ENCODE measurements at places on chromosomes 1 and 21. TPM values are rescaled to one million over a fixed set of nuclear protein-coding genes. Genes with fewer than 3 reads are reported as not detected.

GREM2 gene
- total RNA-seq = not detected

ERICH3 gene
- total RNA-seq = 0.17 TPM

DNA sequence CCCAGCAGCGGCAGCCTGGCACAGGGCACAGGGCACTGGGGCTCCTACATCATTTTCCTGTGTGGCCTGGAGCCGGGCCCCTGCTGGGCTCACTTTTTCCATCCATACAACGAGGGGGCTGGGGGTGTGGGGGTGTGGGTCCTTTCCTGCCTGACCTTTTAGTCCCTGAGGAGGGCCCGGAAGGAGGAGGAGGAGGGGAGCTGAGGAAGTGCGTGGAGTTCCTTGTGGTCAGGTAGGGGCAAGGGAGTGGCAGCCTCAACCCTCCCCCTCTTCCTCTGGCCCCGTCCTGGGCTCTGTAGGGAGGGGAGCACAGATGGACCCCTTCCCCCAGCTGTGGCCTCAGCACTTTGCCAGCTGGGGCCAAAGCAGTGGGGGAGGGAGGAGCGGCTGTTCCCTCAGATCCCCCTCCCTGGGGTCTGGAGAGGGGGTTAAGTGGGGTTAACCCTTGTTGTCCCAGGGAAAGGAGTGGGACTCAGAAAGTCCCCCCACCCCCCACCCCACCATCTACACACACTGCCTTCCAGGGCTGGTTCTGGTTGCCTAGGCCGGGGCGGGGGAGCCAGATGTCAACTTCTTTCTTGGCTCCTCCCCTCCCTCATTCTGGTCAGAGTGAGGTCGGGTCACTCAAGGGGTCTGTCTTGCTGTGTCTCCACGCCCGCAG, 5.7 kb downstream of the NTRK1 start:
- no peak for DNase-seq

DNA sequence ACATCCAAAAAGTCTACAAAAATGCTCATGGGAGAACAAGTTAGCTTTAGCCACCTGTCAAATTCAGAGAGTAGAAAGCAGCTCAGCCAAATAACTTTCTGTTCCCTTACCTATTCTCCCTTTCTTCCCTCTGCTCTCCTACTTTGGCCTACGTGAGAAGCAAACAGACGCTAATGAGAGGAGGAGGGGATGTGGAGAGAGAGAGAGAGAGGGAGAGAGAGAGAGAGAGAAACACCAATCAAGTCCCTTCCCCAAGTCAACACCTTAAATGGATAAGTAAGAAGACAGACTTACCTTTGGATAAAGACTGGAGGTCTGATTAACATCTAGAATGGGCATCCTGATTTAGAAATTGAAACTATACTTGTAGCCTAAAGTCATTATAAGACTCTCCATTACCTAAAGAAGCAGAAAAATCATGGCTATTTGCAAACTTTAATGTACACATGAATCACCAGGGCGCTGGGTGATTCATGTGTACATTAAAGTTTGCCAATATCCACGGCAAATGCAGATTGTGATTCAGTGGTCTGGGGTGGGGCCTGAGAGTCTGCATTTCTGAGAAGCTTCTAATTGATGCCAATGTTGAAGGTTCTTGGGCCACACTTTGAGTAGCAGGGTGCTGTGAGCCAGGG, 13.1 kb upstream of the DUSP12 start:
- no peak for DNase-seq

DNA sequence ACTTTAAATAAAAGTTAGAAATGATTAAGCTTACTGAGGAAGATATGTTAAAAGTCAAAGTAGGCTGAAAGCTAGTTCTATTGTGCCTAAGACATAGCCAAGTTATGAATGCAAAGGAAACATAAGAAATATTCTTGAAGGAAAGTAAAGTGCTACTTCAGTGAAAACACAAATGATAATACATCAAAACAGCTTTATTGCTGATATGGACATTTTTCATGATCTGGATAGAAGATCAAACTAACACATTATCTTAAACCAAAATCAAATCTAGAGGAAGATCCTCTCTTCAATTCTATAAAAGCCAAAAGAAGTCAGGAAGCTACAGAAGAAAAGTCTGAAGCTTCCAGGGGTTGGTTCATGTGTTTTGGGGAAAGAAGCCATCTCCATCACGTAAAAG, 545.9 kb downstream of the COL11A1 start:
- no peak for DNase-seq

GRCh38 chr1:108100148-108100547, 100.0 kb downstream of the SLC25A24 start:
- no peak for DNase-seq

DNA sequence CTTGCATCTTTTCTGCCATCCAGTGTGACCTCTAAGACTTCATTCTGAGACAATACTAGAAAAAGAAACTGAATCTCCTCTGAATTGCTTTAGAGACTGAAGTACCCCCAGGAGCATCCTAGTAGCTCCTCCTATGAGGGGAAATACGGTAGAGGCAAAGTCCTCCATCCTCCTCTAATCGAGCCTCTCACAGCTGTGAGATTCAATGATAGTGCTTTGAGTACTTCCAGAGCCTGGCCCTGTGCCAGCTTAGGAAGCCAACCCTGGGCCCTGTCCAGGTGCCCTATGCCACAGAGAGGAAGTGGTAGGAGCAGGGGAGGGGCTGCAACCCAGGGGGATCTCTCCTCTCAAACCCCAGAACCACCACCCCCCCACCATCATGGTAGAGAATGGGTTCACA, 10.7 kb downstream of the RORC start:
- no peak for DNase-seq

DNA sequence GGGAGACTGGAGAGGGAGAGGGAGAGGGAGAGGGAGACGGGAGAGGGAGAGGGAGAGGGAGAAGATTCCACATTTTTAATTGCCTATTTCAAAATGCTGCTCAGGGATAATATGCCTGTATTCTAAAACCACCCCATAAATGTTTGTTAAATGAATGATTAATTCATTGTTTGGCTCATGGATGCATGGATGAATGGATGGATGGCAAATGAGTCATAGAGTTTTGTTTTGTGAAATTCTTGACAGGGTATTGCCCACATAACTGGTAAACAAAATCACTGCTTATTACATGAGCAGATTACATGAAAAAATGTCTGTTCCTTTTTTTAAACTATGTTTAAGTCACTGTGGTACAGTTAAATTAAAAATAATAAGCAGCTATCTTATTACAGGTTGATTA, 220.4 kb downstream of the ZP4 start:
- DNase-seq = peak; percentile 76

DNA sequence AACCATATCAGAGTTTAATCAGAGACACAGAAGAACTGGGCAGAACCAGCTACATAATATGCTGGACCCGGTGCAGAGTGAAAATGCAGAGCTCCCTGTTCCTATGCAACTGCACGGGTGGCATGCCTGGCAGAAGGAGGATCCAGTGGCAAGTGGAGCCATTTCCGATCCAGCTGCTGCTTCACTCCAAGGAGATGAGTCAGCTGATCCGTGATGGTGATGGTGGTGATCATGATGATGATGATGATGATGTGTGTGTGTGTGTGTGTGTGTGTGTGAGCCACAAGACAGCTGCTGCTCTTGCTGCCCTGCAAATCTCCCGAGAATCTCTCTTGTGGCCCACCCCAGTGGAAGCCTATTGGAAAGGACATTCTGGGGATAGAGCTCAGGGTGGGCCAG, 133.0 kb downstream of the URB2 start:
- DNase-seq = no peak

GRCh38 chr21:17799414-17800164, 19.6 kb downstream of the C21orf91 start:
- no peak for DNase-seq

DNA sequence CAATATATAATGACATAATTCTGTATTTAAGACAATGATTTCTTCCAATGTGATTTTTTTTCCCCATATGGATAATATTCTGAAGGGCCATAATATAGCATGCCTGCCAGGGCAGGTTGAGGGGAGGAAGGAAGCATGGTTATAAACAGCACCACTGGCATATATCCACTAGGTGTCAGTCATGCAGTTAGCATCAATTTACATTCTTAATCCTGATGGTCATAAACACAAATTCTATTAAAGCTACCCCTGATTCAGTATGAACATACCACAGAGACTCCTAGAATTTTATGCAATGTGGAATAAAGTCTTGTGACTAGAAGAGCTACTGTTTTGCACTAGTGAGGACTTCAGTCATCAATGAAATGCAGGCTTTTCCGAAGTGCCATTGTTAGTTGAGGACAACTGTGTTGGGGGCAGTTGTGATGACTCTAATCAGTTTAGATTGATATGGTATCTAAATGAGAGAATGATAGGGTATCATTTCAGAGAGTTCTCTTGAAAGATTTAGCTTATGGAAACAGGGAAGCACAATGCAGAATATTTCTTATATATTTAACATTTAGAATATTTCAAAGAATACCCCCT, 342.7 kb upstream of the NR5A2 start:
- DNase-seq = peak; percentile 70

DNA sequence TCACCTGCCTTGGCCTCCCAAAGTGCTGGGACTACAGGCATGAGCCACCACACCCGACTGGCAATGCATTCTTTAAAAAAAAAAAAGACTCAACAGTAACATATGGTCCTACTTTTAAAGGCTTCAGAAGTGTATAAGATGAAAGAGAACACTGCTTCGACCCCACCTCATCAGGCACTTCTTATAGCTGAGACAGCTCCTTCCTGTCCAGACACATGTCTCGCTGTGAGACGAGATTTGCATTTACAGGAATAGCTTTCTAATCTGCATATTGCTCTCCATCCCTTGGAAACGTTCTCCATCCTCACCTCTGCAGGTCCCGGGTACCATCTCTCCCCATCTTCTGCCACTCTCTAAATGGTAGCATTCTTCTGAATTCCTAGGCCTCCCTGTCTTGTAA, 6.7 kb downstream of the AZIN2 start:
- no peak for DNase-seq

DNA sequence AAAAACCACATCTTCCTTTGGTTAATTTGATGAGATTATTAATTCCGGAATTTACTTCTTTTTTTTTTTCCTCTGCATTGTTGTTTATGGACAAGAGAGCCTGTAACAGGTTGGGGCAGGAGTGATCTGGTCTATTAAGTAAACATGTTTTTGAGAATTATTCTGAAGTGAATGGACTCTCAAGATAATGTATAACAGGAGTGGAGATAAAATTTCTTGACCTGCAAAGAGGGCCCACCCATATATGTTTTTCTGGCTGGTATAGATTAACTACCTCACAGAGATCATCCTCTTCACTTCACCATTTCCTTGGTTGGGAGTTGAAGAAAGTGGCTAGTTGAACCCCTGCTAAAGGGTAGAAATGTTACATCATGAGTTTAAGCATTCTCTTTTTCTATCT, 10.7 kb downstream of the DDI2 start:
- DNase-seq = no peak

- DNase-seq = no peak
Measured at GRCh38 chr1:61089338-61089737, 7.0 kb downstream of the NFIA start.

- no peak for DNase-seq
Measured at GRCh38 chr1:106480629-106481028, 575.8 kb upstream of the PRMT6 start.

- peak; percentile 99 for DNase-seq
Measured at GRCh38 chr1:208791456-208791855, 547.3 kb upstream of the PLXNA2 start.

DNA sequence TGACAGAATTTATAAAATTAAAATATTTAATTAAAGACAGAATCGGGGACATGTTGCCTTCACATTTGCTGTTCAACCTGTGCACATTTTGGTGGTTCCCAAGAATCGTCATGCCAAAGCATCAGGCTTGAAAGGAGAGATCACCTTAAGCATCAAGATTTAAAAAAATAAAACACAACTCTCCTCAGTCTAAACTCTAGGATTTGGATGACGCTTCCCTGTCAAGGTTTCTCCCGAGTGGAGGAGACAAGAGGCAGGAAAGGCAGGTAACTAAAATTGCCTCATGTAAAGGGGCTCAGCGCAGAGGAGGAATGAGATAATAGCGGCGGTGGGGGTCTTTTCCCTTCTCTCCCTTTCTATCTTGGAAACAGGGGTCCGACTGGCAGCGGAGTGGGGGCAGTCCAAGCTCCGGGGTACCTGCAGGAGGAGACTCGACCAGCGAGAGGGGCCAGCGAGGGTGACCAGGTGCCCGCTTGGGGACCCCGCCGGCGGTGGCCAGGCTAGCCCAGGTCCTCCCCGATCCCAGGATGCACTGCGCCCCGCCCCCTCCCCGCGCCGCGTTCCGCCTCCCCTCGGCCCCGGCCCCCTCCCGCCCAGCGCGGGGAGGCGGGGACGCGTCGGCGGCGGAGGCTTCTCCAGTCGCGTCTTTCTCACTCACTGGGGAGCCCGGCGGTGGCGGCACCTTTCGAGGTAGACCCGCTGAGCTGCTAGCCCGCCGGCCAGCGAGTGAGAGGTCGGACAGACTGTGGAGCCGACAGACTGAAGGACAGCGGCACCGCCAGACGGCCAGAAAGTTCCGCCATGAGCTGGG, at the start of gene FNBP1L:
TSS of gene FNBP1L (plus strand) at position 638 of the 811 bp plus-strand sequence. CDS start at position 802, 164 bp downstream.
- DNase-seq = peak; percentile 23

DNA sequence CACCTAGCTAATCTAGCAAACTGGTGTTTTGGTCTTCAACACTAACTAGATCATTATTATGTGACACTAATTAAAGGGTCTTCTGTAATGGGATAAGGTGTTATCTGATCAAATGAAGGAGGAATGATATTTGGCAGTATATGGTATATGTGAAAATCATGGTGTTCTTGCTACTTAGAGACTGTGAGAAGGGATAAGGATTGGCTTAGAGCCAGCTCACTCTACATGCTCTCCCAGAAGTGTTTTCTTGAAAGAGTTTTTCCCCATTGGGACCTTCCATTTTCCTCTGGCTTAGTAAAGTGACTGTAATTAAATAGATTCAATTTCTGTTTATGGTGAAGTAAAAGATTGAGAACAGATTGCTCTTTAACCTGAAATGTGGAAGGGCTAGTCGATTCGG, 71.2 kb upstream of the RGL1 start:
- no peak for DNase-seq

- DNase-seq = no peak
Measured at GRCh38 chr21:29064850-29065481, 8.5 kb downstream of the CCT8 start.

DNA sequence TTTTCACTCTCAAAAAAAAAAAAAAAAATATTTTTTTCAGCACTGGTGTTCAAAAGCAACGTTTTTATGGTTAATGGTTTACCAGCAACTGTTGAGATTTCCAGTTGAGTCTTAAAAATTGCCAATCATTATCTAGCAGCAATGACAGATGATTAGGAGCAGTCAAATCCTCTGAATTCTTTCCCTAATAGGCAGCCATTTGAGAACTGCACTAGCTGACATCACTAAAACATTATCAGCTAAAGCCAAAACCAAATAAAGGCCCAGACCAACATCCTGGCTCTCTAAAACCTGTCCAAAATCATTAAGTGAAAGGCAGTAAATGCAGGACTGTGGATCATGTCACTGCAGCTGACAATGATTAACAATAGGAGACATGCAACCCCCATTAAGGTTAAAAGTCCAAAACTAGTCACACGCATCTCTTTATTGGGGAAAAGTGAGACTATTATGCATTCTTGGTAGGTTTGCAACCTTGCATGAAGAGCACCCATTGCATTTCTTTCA, 14.0 kb downstream of the SFPQ start:
- peak; percentile 69 for DNase-seq
